ENCODE measurements at places on chromosomes 7 and 10.
A peak's percentile ranks its signal among the peaks of the same experiment; 100 is the strongest.

GRCh38 chr10:124642088-124642710 is 102.0 kb downstream of the FAM53B start:
- peaks cover 98% of the 10 kb centered on the region for H3K4me1 ChIP-seq
- no peak overlapping the region for H3K4me3 ChIP-seq
- DNase-seq, result peak; percentile 48

DNA sequence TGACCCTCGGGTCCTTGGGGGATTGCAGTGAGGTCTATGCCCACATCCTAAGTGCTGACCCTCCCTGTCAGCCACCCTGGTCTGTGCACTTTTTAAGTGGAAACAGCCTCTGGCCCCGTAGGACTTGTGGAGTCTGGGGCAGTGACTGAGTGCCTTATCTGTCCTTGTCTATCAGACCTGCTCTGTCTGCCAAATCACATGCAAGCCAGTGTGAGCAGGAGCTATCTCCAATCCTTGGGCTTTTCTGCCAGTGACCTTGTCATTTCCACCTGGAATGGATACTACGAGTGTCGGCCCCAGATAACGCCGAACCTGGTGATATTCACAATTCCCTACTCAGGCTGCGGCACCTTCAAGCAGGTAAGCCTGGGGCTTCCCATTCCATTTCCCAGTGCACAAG is 62.7 kb downstream of the C10orf120 start:
- no peak overlapping the region for H3K4me3 ChIP-seq
- H3K36me3 ChIP-seq, result no peaks in the 10 kb centered on the region
- no peak for DNase-seq
- no peaks in the 10 kb centered on the region for H3K27me3 ChIP-seq
- no peaks in the 10 kb centered on the region for H3K4me1 ChIP-seq

DNA sequence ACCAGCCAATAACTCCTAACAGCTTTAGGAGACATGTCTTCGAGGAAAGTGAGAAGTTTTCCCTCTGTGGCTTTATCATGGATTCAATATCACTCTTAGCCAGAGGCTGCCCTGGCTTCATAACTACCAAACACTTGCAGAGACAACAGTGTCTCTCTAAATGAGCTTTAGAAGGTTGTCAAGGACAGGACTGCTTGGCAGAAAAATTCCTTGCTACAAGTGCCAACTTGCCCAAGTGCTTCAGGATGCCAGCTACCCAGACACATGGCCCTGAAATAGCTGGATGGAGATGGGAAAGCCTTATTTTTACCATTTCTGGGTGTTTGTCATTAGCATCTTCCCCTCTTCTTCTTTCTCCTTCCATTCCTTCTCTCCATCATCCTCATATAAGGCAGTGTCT is 137.1 kb upstream of the MDFIC start:
- no peaks in the 10 kb centered on the region for H3K4me1 ChIP-seq
- H3K27ac ChIP-seq, result no peak overlapping the region
- H3K27me3 ChIP-seq, result no peaks in the 10 kb centered on the region
- H3K36me3 ChIP-seq, result no peaks in the 10 kb centered on the region
- DNase-seq, result no peak

DNA sequence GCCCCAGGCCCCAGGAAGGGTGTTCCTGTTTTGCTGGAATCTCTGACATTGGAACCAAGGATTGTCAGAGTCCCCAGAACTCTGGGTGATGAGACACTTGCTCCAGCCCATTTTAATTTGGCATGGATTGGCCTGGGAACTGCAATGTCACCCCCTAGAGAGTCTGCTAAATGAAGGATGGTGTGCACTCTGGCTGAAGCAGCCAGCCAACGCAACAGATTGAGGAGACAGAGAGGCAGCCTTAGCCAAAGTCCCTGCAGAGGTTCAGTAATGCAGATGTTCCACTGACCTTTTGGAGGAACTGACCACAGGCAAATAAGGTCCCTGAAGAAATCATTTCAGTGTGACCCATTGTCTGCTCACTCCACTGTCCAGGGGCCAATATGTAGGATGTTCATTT is 13.4 kb downstream of the LRRC18 start:
- no peak overlapping the region for H3K27ac ChIP-seq
- no peak for DNase-seq
- no peaks in the 10 kb centered on the region for H3K36me3 ChIP-seq
- no peaks in the 10 kb centered on the region for H3K27me3 ChIP-seq
- no peaks in the 10 kb centered on the region for H3K4me1 ChIP-seq
- H3K4me3 ChIP-seq, result no peak overlapping the region

GRCh38 chr10:128420623-128421022 is 294.4 kb upstream of the MKI67 start:
- H3K36me3 ChIP-seq, result no peaks in the 10 kb centered on the region
- DNase-seq, result no peak
- H3K27me3 ChIP-seq, result no peaks in the 10 kb centered on the region
- no peaks in the 10 kb centered on the region for H3K4me1 ChIP-seq
- H3K27ac ChIP-seq, result no peak overlapping the region

GRCh38 chr7:78792624-78793023 is 660.8 kb downstream of the MAGI2 start:
- no peak for DNase-seq
- no peak overlapping the region for H3K4me3 ChIP-seq
- no peaks in the 10 kb centered on the region for H3K36me3 ChIP-seq
- no peaks in the 10 kb centered on the region for H3K4me1 ChIP-seq
- H3K27ac ChIP-seq, result no peak overlapping the region

- no peak overlapping the region for H3K27ac ChIP-seq
- H3K4me3 ChIP-seq, result no peak overlapping the region
- DNase-seq, result no peak
- H3K4me1 ChIP-seq, result no peaks in the 10 kb centered on the region
- peaks cover 4% of the 10 kb centered on the region for H3K27me3 ChIP-seq
- H3K36me3 ChIP-seq, result no peaks in the 10 kb centered on the region
Observed at GRCh38 chr7:25282194-25282593, 53.9 kb upstream of the NPVF start.

DNA sequence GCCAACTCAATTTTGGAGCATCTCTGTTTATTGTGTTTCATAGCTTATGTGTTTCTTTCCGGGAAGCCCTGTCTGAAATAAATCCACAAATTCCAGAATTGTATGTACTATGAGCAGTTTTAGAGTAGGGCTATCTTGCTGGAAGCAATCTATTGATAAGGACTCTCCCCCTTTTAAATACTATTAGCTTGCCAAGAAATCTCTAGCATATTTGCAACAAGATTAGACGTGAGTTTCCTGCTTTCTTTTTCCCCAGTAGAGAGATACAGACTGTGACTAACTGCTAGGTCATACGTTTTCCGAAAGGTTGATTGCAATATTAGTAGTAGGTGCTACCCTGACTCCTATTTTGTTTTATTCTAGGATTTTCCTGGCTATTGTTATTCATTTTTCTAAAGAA is 277.0 kb downstream of the MALRD1 start:
- no peaks in the 10 kb centered on the region for H3K36me3 ChIP-seq
- no peak overlapping the region for H3K4me3 ChIP-seq
- DNase-seq, result no peak
- H3K4me1 ChIP-seq, result no peaks in the 10 kb centered on the region

GRCh38 chr10:38072552-38072951 is 21.6 kb upstream of the ZNF37A start:
- H3K27me3 ChIP-seq, result no peaks in the 10 kb centered on the region
- no peak for DNase-seq
- H3K4me3 ChIP-seq, result no peak overlapping the region
- H3K27ac ChIP-seq, result no peak overlapping the region

GRCh38 chr10:44824607-44825006 is 86.5 kb upstream of the TMEM72 start:
- DNase-seq, result no peak
- no peaks in the 10 kb centered on the region for H3K4me1 ChIP-seq
- H3K36me3 ChIP-seq, result no peaks in the 10 kb centered on the region

GRCh38 chr7:98603399-98603788 is 13.7 kb upstream of the NPTX2 start:
- no peak for DNase-seq
- H3K27ac ChIP-seq, result no peak overlapping the region

DNA sequence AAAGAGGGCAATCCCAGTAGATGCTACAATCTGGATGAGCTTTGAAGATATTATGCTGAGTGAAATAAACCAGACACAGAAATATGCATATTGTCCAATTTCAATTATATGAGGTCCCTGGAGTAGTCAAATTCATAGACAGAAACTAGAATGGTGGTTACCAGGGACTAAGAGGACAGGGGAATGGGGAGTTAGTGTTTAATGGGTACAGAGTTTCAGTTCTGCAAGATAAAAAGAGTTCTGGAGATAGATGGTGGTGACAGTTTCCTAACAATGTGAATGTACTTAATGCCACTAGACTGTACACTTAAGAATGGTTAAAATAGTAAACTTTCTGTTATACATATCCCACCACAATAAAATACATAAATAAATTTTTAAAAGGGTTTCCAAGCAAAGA is 236.6 kb downstream of the ELMO1 start:
- no peak for DNase-seq
- peaks cover 37% of the 10 kb centered on the region for H3K36me3 ChIP-seq
- no peak overlapping the region for H3K4me3 ChIP-seq
- H3K27me3 ChIP-seq, result no peaks in the 10 kb centered on the region

- H3K27me3 ChIP-seq, result peaks cover 5% of the 10 kb centered on the region
- H3K4me3 ChIP-seq, result no peak overlapping the region
- DNase-seq, result no peak
- H3K36me3 ChIP-seq, result no peaks in the 10 kb centered on the region
Observed at GRCh38 chr10:97074256-97075145, 111.3 kb downstream of the SLIT1 start.

- DNase-seq, result no peak
- H3K4me1 ChIP-seq, result peaks cover 5% of the 10 kb centered on the region
- no peak overlapping the region for H3K4me3 ChIP-seq
- no peaks in the 10 kb centered on the region for H3K36me3 ChIP-seq
- H3K27ac ChIP-seq, result no peak overlapping the region
Observed at GRCh38 chr10:79019441-79020014, 49.2 kb upstream of the ZMIZ1 start.

DNA sequence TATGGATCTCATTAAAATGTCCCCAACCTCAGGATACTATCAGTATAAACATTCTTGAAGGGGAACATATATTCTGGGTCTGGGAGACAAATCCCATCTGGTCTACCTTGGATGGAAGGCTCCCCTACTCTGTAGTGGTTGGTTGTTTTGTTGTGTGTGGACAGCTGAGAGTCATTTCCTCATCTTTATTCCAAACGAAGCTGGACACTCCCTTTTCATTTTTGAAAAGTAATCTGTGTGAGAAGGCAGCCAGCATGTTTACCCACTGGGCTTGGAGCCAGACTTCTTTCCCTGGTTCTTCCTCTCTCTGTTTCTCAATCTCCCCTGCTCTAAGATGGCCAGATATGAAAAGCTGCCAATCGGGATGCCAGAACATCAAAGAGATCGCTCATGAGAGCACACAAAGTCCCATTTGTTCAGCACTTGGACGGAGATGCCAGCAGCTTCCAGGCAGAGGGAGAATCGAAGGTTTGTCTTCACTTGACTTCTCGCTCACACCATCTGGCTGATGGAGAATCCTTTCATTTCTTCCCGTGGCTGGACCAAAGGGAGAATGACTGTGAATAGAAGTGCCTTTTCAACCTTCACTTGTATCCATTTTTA is 108.1 kb upstream of the AGR3 start:
- no peak for DNase-seq
- H3K4me3 ChIP-seq, result no peak overlapping the region
- no peak overlapping the region for H3K27ac ChIP-seq
- no peaks in the 10 kb centered on the region for H3K27me3 ChIP-seq

GRCh38 chr10:80938903-80939302 is 401.2 kb downstream of the SH2D4B start:
- no peak overlapping the region for H3K27ac ChIP-seq
- no peaks in the 10 kb centered on the region for H3K4me1 ChIP-seq
- no peaks in the 10 kb centered on the region for H3K27me3 ChIP-seq
- no peak for DNase-seq
- H3K4me3 ChIP-seq, result no peak overlapping the region
- H3K36me3 ChIP-seq, result no peaks in the 10 kb centered on the region

DNA sequence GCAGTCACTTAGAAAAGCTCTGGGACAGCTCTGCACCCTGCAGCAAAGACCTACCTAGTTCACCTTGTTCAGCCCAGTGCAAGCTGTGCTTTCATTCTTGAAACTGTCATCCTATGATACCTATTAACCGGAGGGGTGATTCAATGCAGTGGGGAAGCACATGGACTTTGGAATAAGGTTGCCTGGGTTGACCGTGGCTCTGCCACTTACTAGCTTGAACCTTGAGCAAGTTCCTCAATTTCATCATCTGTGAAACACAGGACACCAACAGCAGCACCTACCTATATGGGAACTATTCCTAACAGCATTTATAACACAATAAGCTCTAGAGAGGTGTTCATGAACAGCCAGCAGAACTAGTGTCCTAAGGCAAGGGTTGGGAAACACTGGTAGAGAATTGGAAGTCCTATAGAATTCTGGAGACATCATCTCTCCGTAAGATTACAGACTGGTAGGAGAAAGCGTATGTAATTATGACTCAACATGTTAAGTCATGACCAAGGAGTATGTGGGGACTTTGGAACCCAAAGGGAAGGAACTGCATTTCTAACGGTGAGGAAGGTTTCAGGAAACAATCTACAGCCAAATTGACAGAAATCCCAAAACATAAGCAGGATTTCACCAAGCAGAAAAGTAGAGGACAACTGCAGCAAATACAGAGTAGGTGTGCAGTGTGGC is 270.0 kb downstream of the USP6NL start:
- peaks cover 5% of the 10 kb centered on the region for H3K4me1 ChIP-seq
- H3K4me3 ChIP-seq, result no peak overlapping the region
- H3K27me3 ChIP-seq, result no peaks in the 10 kb centered on the region
- no peak overlapping the region for H3K27ac ChIP-seq

DNA sequence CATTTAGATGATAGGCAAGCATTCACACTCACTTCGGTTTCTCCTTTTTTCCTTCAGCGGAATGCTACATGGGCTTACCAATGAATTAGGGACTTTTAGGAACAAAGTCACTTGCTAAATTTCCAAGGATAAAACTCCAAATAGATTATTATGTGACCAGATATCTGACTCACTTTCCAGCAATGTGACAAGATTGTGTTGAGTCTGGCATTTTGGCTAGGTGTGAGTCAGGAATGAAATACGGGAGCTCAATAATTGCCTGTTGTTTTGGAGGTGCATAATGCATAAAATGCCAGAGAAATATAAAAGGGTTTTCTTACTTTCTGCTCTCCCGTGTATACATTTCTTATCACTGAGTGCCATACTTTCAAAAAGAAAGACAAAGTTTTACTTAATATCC is 721.1 kb downstream of the KCNMA1 start:
- no peaks in the 10 kb centered on the region for H3K4me1 ChIP-seq
- H3K27ac ChIP-seq, result no peak overlapping the region
- H3K27me3 ChIP-seq, result no peaks in the 10 kb centered on the region
- DNase-seq, result no peak
- no peaks in the 10 kb centered on the region for H3K36me3 ChIP-seq

DNA sequence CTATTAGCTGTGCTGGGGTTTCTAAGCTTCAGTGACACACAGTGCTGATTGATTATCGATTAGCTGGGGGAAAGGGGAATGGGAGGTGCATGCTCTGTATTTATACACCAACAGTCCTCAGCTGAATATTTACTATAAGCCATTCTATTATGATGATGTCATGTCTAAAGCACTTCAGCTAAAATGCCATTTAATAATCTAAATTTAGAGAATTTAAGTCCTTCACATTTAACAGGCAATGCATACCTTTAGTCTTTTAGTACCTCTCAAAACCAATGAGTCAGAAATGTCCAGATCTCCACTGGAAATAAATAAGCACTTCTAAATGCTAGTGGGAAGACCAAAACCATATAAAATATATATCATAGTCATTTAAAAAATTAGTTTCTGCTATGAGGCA is 24.6 kb downstream of the RPP38 start:
- no peaks in the 10 kb centered on the region for H3K4me1 ChIP-seq
- H3K4me3 ChIP-seq, result no peak overlapping the region
- no peaks in the 10 kb centered on the region for H3K27me3 ChIP-seq
- peaks cover 41% of the 10 kb centered on the region for H3K36me3 ChIP-seq
- DNase-seq, result no peak

All from natural killer cell (primary cell).